Cerebellum (tissue), 4 donors: ENCODE measurements at places on chromosomes 4 and X. TPM values are rescaled to one million over a fixed set of nuclear protein-coding genes. Genes with fewer than 3 reads are reported as not detected.

DNA sequence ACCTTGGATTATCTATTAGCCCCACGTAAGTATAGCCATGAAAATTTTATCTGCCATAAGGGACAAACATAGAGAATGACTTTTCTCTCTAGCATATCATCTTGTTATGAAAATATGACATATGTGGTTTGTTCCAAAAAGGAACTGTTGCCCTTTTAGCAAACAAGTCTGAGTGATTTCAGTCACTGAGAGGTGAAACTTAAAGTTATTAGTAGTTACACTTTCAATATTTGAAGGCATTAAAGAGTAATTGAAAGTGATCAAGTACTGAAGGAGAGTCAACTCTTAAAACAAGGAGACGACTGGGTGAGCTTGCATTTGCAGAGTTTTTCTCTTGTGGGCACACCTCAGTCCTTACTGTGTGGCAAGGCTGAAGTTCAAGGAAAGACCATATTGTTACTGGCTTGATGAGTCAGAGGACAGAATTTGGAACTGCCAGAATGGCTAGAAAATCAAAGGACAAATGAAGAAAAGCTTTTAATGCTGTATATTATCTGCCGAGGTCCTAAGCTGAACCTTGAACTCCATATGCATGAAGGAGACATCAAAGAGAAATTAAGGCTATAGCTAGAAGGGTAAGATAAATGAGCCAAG lies 205.1 kb upstream of the EMCN start:
- DNase-seq = no peak

DNA sequence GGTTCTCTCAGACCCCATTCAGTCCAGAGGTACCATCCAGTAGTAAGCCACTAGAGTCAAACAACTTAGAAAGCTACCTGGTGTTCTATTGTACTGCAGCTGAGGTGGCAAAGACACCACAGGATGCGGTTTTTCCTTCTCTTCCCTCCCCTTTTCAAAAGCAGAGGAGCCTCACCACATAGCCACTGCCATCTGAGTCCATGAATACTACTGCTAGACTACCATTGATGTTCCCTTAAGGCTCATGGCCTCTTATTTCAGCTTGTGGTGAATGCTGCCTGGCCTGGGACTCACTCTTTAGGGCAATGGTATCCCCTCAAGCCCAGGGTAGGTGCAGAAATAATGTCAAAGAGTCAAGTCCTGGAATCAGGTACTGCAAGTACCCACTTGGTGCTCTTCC lies 41.8 kb upstream of the KLHL4 start:
- DNase-seq = no peak

DNA sequence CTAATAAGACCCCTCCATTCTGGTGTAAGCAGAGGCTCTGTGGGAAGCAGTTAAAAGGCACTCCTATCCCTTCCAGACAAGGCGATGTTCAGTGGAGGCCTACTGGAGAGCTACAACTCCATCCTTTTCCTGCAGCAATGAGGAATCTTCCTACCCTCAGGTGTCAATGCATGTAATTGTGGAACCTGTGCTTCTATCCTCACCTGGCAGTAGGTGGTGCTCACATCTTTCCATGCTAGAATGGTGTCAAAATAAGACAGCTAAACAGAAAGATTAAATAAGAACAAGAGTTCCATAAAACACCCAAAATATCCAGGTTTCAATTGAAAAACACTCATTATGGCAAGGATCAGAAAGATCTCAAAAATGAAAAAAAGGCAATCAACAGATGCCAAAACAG lies 224.6 kb downstream of the IL15 start:
- DNase-seq = no peak

DNA sequence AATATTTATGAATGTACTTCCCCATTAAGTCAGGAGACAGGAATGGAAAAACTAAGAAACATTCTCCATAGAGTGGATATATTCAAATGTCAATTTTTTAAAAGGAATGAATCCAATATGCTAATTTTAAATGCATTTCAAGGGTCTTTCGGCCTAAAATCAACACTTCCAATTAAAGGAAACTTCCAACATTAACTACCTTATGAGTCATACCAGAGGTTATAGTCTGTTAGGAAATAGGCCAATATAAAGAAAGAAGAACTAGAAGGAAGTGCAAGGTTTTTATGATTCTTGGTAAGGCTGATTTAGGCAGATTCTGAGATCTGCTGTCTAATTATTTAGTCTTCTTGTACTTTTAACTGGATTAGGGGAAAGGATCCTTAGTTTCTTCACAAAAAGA lies 260.1 kb upstream of the EDNRA start:
- DNase-seq = no peak

HPGDS gene
- total RNA-seq = 3.6 TPM

FHIP1A gene
- total RNA-seq = 1.9 TPM

GK gene
- total RNA-seq = 13.8 TPM
